Transverse colon (tissue), 4 donors: ENCODE measurements at places on chromosomes 2 and 18. TPM values are rescaled to one million over a fixed set of nuclear protein-coding genes. Genes with fewer than 3 reads are reported as not detected.

OLA1 gene
- 6.7 TPM for total RNA-seq

LIPT1 gene
- 6.0 TPM for total RNA-seq

GALNT5 gene
- total RNA-seq, result 15.6 TPM

GKN2 gene
- total RNA-seq, result not detected

MRPS5 gene
- total RNA-seq, result 145 TPM

LAMA3 gene
- total RNA-seq, result 17.5 TPM

MRPL30 gene
- 13.8 TPM for total RNA-seq

MEP1B gene
- 8.6 TPM for total RNA-seq

SERPINB7 gene
- total RNA-seq, result not detected

DNA sequence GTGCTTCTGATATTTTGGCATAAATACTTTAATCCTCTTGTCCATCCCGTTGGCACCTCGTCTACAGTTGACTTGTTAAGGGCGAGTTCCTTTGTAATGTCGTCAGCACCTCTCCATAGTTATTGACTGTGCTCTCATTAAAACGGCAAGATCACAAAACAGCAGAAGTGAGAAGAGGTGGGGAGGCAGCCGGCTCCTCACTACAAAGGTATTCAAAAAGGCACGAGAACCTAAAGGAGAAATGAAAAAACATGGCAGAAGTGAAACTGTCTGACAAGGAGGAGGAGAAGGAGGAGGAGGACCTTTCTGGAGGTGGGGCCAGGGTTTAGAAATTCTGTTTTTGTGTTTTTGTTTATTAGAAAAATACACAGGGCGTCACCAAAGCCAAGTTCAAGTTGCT, 235.6 kb downstream of the BCL11A start:
- no peaks in the 10 kb centered on the region for H3K36me3 ChIP-seq
- H3K4me1 ChIP-seq, result no peaks in the 10 kb centered on the region
- no peak overlapping the region for H3K27ac ChIP-seq
- H3K27me3 ChIP-seq, result no peaks in the 10 kb centered on the region

DNA sequence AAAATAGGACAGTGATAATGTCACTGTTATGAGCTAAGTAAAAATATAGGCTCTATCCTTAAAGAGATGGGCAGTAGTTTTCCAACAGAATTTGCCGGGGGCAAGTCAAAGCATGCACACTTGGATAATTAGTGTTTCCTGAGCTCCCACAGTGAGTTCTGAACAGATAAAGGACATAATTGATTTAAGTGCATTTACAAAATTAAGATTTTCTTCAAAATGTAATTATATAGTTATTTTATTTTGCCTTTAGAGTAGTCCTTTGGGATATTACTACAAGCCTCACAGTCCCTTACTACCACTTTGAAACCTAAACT, 107.6 kb downstream of the RAPGEF4 start:
- H3K4me1 ChIP-seq, result no peaks in the 10 kb centered on the region
- DNase-seq, result no peak
- no peaks in the 10 kb centered on the region for H3K36me3 ChIP-seq
- H3K4me3 ChIP-seq, result no peak overlapping the region

DNA sequence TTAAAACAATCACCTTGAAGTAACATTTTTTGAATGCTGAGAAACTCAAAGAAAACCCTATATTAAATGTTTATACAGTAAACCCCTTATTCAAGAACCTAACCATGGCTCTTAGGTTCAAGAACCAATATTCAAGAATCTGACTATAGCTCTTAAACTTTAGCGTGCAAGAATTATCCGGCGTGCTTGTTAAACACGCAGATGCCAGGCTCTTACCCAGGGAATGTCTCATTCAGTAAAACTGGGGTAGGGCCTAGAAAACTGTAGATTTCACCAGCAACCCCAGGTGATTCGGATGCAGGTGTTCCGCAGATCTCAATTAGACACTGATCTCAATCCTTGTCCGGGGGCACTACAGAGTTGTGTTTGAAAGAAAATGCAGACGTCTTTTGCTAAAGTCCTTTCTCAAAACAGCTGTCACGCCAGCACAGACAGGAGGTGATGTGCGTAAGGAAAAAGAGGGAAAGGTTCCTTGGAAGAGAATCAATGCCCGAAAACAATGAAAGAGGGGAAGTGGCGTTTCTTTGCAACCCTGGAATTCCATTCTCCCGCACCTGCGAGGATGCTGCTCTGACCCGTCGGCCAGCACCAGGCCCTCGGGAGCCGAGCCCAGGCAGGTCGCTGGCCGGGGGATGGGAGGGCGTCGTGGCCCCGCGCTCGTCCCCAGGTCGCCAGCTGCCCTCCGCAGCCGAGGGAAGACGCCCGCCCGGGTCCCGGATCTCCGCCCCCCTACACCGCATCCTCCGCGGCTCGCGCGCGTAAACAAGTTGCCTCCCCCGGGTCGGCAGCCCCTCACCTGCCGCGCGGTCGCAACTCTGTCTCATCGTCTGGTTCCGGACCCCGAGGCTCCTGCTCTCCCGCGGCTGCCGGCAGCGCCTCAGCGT, 851 bp downstream of the EIF2AK3 start:
- H3K4me3 ChIP-seq, result peak overlapping the region; percentile 93
- H3K27ac ChIP-seq, result peak overlapping the region; percentile 98
- H3K36me3 ChIP-seq, result no peaks in the 10 kb centered on the region

DNA sequence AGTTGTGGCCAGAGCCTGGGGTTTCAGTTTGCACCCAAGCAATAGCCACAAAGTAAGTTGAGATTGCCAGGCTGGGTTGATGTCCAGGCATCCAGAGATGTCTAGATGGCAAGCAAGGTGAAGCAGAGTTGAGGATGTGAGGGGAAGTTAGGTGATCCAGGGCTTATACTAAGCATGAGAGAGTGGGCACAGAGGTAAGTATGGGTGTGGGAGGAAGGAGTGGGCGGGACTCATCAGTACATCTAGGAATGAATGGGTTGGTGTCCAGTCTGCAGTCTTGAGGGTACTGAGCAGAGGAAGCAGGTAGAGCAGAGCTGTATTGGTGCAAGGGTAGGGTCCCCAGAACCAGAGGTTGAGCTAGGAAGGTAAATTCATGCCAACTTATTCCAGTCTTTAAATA, 1.5 kb downstream of the SEMA4F start:
- H3K4me3 ChIP-seq, result no peak overlapping the region
- peaks cover 11% of the 10 kb centered on the region for H3K4me1 ChIP-seq
- no peak for DNase-seq
- no peaks in the 10 kb centered on the region for H3K36me3 ChIP-seq

- H3K27ac ChIP-seq, result no peak overlapping the region
- no peak for DNase-seq
- H3K4me1 ChIP-seq, result peaks cover 2% of the 10 kb centered on the region
- no peaks in the 10 kb centered on the region for H3K27me3 ChIP-seq
- no peaks in the 10 kb centered on the region for H3K36me3 ChIP-seq
- no peak overlapping the region for H3K4me3 ChIP-seq
These were observed 47.9 kb downstream of the L3MBTL4 start for GRCh38 chr18:6366776-6367175.

GRCh38 chr2:211923019-211923418, 615.6 kb downstream of the ERBB4 start:
- no peak overlapping the region for H3K4me3 ChIP-seq
- no peaks in the 10 kb centered on the region for H3K36me3 ChIP-seq
- no peaks in the 10 kb centered on the region for H3K27me3 ChIP-seq

DNA sequence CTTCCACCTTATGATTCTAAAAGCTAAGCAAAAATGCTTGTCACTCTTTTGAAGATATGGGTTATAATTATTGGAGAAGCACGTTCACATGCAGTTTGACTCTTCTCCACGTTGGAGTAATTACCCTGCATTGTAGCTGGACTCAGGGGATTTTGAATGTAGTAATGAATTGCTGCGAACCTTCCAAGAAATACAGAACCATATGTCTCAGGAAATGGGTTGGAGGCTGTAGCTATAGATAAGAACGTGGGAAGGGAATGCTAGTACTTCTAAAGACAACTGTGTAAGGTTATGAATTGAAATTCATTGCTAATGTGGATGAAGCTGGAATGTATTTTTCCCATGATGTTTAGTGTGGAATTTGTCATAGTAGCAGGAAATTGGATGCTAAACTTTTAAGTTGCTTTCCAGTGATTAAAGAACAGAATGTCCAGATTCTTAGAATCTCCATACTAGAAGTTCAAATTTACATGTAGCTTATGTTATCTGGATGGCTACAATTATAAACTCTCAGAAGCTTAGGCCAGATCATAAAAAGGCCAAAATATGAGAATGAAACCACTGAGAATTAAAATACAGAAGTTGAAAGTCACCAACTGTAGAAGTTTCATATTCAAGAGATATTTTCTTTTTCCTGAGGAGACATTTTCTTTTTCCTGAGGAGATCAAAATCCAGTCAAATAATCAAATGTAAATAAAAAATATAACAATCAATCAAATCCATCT, 27.3 kb upstream of the SPOPL start:
- no peak overlapping the region for H3K4me3 ChIP-seq
- no peak for DNase-seq
- no peak overlapping the region for H3K27ac ChIP-seq
- no peaks in the 10 kb centered on the region for H3K36me3 ChIP-seq

- no peaks in the 10 kb centered on the region for H3K36me3 ChIP-seq
- H3K27ac ChIP-seq, result peak overlapping the region; percentile 48
- DNase-seq, result no peak
- H3K27me3 ChIP-seq, result no peaks in the 10 kb centered on the region
- peaks cover 19% of the 10 kb centered on the region for H3K4me1 ChIP-seq
These were observed 61.3 kb upstream of the PGAP1 start for GRCh38 chr2:196987649-196988364.

GRCh38 chr2:2012505-2012904, 268.2 kb upstream of the PXDN start:
- no peak overlapping the region for H3K4me3 ChIP-seq
- H3K27me3 ChIP-seq, result no peaks in the 10 kb centered on the region
- no peak overlapping the region for H3K27ac ChIP-seq
- H3K4me1 ChIP-seq, result no peaks in the 10 kb centered on the region

DNA sequence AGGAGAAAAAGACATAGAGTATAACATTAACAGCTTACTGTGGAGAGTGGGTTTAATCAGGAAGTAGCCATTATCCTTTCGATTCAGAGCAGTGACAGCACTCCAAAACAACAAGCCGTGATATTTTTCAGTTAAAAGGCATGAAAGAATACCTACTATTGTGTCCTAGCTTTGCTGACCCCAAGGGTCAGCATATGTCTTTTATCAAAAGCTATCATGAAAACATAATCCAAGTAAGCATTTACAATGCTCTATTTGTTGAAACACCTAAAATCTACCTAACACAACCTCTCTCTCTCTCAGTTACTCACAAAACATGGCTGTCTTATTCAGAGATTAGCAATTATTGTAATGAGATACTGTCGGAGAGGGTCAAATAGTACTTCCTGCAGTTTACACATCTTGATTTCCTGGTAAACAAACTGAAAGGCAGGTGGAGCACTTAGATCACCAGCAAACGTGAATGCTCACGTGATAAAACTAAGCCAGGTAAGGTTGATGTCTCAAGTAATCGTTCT, 100.0 kb downstream of the BAZ2B start:
- H3K36me3 ChIP-seq, result no peaks in the 10 kb centered on the region
- no peaks in the 10 kb centered on the region for H3K27me3 ChIP-seq
- peaks cover 25% of the 10 kb centered on the region for H3K4me1 ChIP-seq
- H3K4me3 ChIP-seq, result peak overlapping the region; percentile 30
- DNase-seq, result peak; percentile 23
- peak overlapping the region; percentile 62 for H3K27ac ChIP-seq

DNA sequence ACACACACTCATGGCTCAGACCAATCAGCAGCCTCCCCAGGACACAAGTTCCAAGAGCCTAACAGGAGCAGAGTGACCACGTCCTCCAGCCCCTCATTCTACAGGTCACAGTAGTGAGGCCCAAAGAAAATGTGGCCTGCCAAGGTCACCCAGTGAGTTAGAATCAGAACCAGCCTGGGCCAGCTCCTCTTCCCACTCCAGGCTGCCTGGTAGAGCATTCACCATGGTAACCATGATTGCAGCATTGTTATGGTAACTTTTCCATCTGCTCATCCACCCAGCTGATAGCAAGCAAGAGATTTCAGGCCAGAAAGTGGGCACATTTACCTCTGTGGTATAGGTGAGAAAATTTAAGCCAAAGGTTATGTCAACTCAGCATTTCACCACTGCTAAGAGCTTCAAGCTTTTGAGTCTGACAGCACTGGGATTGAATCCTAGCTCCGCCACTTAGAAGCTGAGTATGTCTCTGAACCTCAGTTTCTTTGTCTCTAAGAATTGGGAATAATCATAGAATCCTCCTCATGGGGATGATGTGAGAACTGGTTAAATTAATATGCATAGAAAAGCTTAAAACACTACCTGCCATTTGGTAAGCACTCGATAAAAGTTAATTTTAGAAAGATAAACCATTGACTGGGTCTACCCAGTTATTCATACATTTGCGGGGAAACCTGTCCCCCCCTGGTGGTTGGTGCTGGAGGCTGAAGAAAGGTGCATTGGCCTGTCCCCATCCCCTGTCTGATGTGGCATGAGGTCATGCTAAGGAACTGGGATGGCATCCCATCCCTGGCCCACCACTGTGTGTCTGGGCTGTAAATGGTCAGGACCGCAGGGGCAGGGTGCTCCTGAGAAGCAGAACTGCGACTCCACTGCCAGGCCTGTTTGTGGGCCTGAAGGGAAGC, 181.5 kb downstream of the KLHL29 start:
- peak overlapping the region; percentile 83 for H3K27ac ChIP-seq
- H3K4me3 ChIP-seq, result no peak overlapping the region
- DNase-seq, result no peak
- peaks cover 36% of the 10 kb centered on the region for H3K4me1 ChIP-seq
- no peaks in the 10 kb centered on the region for H3K36me3 ChIP-seq

- no peaks in the 10 kb centered on the region for H3K36me3 ChIP-seq
- no peak overlapping the region for H3K27ac ChIP-seq
- DNase-seq, result no peak
- H3K27me3 ChIP-seq, result no peaks in the 10 kb centered on the region
- no peak overlapping the region for H3K4me3 ChIP-seq
These were observed 52.9 kb upstream of the NCOA1 start for GRCh38 chr2:24438106-24438505.

- H3K36me3 ChIP-seq, result peaks cover 12% of the 10 kb centered on the region
- no peaks in the 10 kb centered on the region for H3K27me3 ChIP-seq
- no peak overlapping the region for H3K27ac ChIP-seq
- H3K4me1 ChIP-seq, result peaks cover 15% of the 10 kb centered on the region
These were observed 2.3 kb downstream of the AGBL5 start for GRCh38 chr2:27053776-27054175.

DNA sequence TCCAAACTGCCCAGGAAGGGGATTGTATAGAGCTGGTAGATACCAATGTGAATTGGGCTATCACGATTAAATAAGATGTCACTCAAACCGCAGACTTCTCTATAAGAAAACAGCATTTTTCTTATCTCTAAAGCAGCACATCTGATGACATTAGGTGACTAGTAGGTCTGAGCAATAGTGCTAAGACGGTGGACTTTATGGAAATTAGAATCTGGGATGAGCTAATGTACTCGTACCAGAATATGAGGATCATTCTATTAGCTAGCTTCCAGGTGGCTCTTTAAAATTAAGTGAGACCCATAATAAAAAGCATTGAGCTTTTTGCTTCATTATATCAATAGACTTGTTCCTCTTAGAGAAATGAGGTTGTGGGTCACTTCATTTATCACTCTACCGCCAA, 130.0 kb upstream of the MC4R start:
- H3K27me3 ChIP-seq, result no peaks in the 10 kb centered on the region
- H3K36me3 ChIP-seq, result no peaks in the 10 kb centered on the region
- H3K4me1 ChIP-seq, result no peaks in the 10 kb centered on the region
- DNase-seq, result no peak
